ENCODE measurements at places on chromosomes 2 and 18.

DNA sequence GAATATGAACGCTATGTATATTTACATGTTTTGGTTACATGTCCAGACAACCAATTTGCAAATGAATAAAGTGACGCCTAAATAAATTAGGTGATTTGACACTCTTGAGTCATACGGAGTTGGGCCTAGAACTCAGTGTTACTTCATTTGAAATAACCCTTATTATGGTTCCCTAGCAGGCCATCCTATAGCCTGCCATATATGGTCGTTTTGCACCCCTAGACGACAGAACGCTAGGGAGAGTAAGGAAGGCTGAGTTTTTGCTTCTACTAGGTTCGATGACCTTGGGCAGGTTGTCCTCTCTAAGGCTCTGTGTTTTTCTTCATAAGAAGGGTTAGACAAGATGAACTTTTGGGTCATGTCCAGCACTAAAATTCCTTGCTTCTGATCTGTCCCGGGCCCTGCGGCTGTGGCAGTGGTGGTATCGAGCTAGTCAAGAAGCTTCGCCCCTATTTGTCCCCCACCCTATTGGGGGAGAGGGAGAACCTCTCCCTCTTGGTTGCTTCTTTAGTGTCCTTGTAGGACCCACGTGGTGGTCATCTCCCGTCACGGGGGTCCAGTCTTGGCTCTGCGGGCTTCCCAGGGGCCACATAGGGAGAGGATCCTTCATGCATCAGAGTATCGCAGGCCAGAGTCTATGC, 574 bp upstream of the EML4 start:
- DNase-seq: no peak

DNA sequence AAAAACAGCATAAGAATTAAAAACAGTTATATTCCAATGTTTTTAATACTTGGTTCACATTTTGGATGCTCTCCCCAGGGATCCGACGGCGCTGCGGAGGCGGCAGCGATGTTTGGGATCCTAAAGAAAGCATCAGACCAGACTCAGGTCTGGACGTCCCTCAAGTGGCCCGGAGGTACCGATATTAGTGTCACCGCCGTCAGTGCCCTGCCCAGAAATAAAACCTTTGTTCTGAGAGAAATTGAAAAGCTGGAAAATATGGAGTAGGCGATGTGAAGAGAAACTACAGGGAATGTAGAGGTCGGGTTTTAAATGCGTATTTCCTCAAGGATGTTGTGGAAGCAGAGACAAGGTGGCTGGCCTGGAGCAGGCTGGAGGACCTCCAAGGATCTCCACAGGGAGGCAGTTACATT, 683 bp upstream of the TBC1D8 start:
- no peak for DNase-seq

GRCh38 chr2:45812011-45812500, 160.6 kb downstream of the PRKCE start:
- peak; percentile 76 for DNase-seq

DNA sequence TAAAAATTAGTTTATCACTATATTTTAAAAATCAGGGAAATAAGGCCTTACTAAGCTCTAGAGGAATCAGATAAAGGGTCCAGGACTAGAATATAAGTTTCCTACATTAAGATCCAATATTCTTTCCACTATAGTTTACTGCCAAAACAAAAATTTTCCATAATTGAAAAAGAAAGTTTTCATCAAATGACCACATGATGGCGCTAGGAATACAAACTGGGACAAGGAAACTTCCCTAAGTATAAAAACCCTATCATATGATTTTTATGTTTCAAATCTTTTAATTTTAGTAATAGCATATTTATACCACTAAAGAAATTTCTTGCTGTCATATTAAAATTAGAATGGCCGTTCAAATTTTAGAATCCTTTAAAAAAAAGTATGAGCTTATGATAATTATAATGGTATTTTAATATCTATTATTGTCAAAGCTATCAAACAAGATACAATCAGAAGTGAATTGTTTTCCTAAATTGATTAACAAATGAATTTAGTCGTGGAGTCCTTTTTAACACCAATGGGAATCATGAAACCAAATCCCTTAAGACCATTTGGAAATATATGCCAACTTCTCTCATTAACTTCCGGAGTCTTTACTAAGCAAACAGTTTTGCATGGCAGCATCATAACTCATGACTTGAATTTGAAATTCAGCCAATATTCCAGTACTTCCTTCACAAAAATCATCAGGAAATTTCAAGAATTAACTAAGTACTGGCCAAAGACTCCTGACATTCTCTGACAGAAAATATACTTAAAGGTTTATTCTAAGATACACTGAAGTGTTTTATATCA, 70.3 kb downstream of the SCN1A start:
- DNase-seq: peak; percentile 8

DNA sequence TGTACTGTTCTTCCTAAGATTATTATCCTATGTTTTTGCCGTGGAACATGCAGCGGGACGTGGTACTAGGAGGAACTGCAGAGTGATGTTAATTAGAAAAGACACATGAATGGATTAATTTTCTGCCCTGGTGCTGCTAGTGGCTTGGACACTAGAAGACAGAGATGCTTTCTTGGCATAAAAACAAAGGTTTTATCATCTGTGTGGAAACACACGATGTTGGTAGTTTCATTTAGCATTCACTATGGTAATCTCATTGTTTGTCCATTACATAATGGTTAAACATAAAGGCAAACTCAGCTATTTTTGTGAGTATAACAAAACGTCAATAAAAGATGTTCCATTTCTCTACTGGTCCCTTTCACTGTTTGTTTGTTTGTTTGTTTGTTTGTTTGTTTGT, 22.8 kb downstream of the COL6A3 start:
- no peak for DNase-seq

DNA sequence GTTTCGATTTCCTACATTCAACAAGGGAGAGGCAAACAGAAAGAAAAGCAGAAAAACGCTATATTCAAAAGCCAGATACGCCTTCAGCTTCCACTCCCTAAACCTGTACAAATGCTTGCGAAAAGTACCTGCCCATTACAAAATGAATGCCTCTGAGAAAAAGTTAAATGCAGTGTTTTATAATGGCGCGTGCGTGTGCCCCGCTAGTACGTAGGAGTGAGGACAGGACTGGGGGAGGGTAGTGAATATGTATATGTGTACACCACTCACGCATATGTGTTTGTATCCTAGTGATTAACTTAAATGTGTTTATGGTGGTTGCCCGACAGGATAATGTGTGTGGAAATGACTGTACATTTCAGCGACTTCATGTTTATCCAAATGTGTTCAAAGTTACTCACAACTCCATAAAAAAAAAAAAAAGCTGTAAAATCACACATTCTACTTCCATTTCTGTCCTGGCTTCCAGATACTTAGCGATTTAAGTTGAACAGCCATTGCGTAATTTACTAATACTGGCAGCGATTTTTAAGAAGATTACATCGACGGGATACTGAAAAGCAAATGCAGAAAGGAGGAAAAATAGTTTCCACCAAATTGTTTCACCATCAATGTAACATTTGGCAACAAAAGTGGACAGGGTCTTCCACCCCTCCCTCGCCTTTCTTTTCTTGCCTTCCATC, 1.3 kb downstream of the NEUROD1 start:
- DNase-seq: no peak

DNA sequence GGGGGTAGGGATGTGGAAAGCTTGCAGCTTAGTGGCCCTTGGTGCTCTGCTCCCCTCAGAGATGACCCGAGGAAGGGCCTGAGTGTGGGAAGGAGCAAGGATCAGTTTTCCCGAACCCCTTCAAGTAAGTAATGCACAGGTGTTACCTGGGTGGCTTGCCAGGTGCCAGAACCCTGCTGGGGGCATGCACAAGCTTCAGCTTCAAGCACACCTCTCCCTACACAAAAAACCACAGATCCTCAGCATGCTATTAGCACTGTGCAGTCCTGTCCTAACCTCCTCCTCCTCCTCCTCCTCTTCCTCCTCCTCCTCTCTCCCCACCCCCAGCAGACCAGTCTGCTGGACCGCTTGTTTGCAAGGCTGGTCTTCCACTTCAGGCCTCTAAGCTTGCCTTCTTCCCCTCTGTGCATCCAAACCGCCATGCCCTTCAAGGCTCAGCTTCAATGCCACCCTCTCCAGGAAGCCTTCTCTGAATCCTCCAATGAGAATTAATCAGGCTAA, 114.8 kb downstream of the ACAA2 start:
- DNase-seq: no peak

- no peak for DNase-seq
Measured at GRCh38 chr2:129008055-129008880, 689.6 kb upstream of the HS6ST1 start.

DNA sequence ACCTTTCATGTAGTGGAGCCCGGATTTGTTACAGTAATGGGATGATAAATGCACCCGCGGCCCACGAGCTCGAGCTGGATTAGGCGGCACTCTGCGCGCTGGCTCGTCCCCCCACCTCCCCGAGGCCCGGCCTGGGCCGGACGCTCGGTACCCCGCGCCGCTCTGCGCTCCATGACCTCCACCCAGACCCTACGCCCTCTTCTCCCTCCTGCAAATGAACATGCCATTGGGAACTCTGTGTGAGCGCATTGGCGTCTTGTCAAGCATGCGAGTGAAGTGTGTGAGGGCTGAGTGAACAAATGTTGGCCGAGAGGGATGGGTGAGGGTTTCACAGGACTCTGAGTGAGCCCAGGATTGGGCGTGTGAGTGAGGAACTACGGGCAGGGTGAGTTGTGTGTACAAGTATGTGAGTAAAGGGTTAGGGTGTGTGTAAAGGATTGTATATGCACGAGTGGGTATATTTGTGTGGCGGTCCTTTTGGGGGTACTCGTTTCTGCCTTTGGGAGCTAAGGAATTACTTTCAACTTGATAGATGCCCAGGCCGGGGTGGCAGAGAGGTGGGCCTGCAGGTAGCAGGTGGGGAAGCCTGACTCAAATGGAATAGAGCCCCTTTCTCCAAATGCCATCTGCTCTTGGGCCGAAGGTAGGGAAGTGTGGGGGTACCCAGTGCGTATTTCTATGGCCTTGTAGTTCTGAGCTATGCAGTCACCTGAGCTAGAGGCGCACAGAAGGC, 2.9 kb upstream of the EN1 start:
- DNase-seq: no peak

DNA sequence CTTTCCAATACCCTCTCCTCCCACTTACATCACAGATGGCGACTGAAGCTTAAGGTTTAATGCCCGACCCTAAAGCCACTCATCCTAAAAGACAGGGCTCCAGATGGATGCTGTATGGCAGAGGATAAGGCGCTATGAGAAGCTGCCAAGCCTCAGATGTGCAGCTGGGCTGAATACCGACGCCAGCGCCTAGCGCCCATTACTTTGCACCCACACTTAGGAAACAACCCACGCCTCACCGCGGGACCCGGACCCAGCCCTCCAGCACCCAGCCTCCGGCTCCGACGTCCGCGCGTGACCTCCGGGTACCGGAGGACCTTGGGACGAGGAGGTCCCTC, 335 bp downstream of the TRAK2 start:
- no peak for DNase-seq

DNA sequence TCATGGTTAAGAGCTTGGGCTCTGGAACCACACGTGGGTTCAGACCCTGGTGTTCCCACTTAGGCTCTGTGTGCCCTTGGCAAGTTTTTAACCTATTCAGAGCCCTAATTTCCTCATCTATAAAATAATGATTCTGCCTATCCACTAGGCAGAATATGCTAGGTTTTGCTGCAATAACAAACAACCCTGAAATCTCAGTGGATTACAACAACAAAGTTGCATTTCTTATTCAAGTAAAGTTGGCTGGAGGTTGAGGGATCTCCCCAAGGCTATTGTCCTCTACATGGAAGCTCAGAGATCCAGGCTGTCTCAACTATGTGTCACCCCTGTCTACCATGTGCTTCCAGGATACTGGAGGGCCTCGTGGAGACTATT, 275.4 kb upstream of the SIX2 start:
- DNase-seq: no peak

Measured in skeletal muscle cell (primary cell).